ENCODE measurements at places on chromosomes 6 and 20.

DNA sequence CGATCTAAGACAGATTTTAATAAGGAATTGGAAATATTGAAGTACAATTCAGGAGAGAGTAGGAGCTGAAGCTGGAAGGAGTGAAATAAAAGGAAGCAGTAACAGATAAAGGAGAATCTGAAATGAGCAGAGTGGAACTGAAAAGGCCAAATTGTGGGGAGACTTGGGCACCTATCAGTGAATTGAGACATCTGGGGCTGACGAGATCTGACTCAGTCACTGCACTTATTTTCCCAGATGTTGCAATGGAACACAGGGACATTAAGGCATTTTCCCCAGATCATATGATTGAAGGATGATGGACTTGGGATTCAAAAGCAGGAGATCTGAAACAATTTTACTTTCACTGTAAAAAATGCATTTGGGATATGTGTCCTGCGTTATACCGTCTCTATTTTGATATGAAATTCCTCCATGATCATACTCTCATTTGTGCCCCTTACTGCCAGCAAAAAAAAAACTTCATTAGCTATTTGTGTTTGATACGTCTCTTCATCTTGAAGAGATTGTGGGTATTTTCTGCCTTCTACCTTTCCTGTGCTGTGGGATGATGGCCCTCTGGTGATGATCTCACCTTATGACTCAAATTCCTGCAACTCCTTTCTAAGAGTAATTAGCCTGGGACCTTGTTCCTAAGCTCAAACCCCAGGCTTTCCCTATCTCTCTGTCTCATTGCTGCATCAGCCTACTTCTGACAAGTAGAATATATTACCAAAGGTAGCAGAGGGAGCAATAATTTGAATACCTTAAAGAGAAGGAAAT lies 278.5 kb upstream of the MAN1A1 start:
- DNase-seq: no peak

DNA sequence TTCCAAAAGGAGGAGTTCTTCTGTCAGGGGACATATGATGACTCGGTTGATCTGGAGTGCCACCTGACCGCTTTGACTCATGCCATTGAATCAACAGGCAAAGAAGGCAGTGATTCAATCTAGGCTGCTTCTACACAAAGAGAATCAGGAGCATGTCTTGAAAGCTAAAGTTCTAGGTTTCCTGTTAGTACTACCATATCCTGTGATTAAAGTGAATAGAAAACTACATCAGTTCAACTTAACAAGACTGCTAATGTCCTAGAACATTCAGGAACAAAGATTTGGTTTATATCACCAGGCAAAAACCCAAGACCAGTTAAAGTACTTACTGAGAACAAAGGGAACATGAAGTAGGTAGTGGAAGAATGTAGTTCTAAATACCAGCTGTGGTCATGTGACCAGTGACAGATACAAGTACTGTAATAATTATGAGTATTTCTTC lies 216.8 kb upstream of the SGK1 start:
- no peak for DNase-seq

GRCh38 chr6:137840252-137840651 lies 26.8 kb upstream of the TNFAIP3 start:
- DNase-seq: no peak

DNA sequence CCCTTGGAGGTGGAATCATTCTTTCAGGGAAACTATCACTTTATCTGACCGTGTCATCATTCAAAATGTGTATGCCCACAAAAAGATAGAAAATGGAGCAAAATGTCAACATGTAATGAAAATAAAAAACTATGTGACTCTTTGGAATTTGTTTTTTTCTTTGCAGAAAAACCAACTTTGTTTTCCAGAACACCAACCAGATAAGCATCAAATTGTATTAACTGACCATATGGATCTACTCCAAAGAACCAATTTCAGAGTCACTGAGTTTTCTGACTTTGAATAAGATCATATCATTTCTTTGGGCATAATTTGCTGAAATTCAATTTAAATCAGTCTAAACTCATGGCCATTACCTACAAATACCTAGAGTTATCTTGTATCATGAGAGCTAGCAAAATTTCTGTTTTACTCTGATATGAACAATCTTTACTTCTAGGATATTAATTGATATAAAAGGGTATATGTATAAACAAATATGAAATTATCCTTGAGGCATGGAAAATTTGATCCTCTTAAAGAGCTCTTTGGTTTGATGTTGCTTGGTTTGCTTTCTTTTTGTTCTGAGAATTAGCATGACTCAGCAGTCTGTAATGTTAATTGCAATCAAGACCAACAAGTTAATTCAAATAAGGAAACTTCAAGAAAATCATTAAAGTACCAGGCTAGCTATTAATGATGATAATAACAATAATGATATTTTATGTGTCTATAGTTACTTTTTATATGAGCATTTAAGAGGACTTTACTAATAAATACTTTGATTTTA lies 444.4 kb upstream of the MARCKS start:
- no peak for DNase-seq

DNA sequence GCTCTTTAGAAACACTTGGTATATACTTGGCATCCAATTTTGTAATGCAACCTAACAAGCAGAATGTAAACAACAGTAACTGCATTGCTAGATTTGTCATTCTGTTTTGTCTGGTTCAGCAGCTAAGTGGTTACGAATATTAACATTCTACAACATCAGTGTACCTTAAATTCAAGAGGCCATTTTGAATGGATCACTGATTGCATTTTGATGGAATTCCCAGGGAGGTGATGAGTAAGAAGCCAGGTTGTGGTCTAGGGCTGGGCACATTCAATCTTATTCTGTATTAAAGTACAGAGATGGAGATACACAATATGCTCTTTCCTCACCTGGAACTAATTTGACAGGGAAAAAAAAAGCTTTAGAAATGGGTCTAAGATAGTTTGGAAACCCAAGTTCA lies 483.5 kb downstream of the PRKN start:
- no peak for DNase-seq

DNA sequence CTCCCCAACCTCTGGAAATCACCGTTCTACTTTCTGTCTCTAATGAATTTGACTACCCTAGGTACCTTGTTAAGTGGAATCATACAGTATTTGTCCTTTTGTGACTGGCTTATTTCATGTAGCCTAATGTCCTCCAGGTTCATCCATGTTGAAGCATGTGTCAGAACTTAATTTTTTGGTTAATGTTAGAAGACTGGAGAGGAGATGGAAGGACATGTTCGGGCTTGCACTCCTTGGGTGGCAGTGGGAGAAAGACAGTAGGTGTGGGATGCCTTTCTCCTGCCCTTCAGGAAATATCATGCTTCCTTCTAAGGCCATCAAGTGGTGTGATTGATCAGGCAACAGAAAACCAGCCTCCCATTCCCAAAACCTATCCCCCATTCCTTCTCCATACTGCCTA lies 61.1 kb upstream of the RNF144B start:
- DNase-seq: no peak

GRCh38 chr6:116797585-116797984 lies 31.3 kb downstream of the GPRC6A start:
- DNase-seq: no peak

DNA sequence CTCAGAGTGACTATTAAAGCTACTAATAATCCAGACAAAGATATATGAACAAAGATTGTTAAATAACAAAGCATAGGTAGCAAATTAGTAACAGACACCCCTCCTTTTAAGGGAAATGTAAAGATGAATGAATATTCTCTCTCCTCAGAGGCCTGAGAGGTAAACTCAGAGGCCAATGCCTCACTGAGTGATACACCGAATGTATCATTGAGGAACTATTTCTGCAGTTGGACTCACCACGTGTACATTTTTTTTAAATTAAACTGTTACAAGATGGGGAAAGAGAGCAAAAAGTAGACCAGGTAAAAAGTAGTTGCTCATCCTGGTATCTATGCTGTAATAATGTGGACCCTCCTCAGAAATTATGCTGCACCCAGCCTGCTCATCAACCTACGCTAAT lies 72.3 kb upstream of the IPCEF1 start:
- no peak for DNase-seq

DNA sequence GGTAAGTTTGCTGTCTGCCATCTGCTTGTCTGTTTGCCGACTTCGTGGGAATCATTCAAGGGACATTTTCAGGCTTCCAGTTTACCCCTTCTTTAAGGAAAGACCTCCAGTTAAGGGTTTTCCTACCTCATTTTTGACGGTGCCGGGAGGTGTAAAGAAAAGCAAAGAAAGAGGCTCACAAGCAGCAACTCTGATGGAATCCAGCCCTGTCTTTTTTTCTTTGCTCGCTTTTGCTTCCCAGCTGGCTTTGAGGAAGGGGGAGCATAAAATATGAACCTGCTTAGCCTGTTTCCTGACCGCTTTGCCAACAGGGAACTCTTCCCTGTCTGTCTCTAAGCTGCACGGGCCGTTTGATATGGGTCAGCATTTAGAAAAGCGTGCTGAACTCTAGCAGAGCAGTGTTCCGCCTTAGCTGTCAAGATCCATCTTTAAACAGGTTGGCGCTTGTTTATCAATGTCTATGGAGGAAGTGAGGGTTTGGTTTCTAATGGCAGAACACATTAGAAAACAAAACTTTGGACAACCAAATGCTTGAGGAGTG lies 13.8 kb downstream of the SYTL3 start:
- DNase-seq: no peak

GRCh38 chr6:148971031-148971927 lies 224.4 kb downstream of the UST start:
- DNase-seq: no peak

DNA sequence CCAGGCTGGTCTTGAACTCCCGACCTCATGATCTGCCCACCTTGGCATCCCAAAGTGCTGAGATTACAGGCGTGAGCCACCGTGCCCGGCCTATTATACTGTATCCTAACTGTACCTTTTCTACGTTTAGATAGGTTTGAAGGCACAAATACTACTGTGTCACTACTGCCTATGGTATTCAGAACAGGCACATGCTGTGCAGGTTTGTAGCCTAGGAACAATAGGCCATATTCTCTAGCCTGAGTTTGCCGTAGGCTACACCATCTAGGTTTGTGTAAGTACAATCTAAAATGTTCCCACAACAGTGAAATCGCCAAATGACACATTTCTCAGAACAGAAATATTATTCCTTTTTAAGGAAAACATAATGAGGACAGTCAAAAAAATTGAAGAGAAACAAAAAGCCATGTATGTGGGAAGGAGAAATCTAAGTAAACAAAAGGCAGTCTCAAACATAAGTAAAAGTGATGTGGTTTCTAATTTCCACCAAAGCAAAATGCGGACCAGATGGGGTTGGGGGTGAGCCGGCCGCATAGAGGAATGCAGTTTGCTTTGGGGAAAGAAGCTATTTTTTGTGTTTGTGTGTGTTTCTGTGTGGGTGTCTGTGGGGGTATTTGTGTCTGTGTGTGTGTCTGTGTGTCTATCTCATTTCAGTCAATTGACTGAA lies 192.6 kb upstream of the SALL4 start:
- no peak for DNase-seq

GRCh38 chr6:5275497-5275896 lies 14.2 kb downstream of the FARS2 start:
- DNase-seq: no peak

DNA sequence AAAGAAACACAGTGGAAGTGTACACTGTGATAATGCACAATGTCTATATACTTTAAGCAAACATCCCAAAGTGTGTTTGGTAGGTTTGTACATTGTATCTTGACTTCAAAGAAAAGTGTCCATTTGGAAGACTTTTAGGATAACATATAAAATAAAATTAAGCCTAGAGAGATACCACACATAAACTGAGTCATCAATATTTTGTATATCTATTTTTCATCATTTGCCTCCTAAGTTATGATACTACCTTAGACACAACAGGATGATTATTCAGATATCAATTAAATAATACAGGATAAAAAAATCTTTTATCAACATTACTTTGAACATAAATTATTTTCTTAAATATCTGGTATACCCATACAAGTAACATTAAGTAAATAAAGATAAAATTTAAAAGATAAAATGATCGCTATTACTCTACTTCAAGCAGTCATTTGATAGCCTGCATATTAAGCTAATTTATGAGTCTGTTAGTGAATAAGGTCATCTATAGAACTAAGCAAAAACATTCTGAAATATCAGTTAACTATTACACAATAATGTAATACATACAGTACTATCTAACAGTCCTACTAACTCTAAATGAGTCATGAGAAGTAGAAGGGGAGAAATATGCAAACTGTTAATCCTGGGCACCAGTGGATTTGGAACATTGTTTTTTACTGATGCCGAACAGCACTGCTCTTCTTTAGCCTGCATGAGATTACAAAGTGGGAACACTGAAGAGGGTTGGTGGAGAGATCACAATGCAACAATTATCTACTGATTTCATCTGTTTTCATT lies 158.4 kb upstream of the SIM1 start:
- DNase-seq: no peak

DNA sequence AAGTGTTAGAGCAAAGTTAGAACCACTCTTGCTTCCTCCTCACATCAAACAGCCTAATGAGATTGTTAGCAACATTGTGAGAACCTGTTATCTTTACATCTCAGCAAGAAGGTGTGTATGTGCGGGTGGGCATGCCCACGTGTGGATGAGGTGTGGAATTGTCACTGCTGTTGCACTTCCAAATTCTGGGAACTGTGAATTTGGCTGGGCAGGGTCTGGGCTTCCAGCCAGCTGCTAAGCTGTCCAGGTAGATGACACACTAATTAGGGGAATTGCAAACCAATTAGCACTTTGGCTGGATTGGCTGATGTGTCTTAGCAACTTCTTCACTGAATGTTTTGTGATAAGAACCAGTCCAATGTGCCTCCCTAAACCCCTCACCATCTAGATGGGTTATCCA lies 848.2 kb downstream of the DHX35 start:
- DNase-seq: no peak

DNA sequence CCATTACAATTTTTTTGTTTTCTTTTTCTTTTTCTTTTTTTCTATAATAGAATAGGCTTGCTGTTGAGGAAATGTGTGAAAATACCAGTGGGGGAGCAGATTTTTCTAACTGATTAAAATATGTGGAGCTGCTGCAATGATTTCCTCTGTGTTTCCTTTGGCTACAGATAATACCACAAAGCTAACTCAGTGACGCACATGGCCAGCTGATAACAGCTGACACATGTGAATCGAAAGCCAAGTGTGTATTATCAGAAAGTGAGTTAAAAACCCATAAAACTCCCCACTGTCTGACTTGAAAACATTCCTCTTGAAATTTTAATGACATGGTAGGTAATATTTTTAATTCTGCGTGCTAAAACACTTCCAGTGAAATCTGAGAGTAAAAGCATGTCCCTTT lies 70.8 kb upstream of the AHI1 start:
- DNase-seq: no peak

DNA sequence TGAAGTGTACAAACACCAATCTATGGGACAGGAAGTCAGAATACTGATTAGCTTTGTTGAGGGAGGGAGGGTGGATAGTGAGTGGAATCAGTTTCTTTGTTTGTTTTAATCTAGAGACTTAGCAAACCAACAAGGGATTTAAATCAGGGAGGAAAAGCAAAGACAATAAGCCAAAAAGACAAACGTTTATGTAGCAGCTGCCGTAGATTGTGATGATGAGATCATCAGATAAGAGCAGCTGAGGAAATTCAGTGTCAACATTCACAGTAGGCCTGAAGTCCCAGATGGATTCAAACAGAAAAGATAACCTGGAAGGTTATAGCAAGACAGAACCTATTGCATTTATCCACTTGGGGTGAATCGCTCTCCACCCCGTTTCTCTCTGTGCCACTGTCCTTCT lies 104.9 kb upstream of the SYNDIG1 start:
- DNase-seq: no peak

GRCh38 chr6:151142676-151143075 lies 97.1 kb upstream of the AKAP12 start:
- DNase-seq: no peak

- no peak for DNase-seq
Measured at GRCh38 chr6:106981926-106982325, 7.4 kb upstream of the CD24 start.

- DNase-seq: no peak
Measured at GRCh38 chr20:20536240-20536933, 168.5 kb downstream of the INSM1 start.

Measured in stimulated activated CD4-positive, alpha-beta T cell treated with anti-CD3 and anti-CD28 coated beads, Interleukin-1b, Interleukin-23, amount 100 ng/mL, for 1 hour (primary cell).